ENCODE measurements at places on chromosomes 4 and X. TPM values are rescaled to one million over a fixed set of nuclear protein-coding genes. Genes with fewer than 3 reads are reported as not detected.

DNA sequence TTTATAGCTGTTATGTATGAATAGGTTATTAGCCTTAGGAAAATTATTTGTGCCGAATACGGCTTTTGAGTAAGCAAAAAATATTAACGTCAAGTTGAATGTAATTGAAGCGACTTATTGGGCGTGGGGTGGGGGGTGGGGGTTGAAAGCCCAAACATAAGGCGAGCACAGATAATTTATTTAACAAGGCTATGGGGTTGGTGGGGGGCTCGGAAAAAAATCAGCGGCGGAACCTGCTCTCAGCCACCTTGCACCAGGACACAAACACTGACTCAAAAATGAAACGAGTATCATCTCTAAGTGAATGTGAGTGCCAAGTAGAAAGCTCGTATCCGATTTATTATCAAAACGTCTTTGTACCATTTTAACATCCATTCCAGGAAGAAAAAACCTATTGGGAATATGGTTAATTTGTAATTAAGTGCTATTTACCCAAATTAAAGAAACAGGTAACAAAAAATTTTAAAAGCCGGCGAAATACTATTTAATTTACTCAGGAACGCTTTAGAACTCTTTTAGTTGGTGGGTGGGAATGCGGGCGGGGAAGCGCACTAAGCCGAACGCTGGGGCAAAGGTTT is 902 bp upstream of the LARP1B start:
- peak; percentile 8 for DNase-seq

DNA sequence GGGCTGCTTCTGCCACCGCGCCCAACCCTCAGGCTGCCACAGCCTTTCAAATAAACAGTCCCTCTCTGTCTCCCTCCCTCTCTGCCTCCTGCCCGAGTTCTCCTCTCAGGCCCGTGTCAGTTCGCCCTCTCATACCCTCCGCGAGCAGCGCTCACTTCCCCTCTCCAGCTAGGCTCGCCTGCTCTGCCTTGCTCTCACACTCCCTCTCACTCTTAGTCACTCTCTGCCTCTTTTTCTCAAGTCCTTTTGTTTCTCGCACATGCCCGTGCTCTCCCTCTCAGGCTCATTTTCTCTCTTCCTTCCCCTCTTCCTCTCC is 3.2 kb downstream of the EFNB1 start:
- no peak for DNase-seq

GRCh38 chr4:179071131-179071530 is 1628.9 kb upstream of the AGA start:
- no peak for DNase-seq

GRCh38 chr4:37066159-37066558 is 178.4 kb upstream of the NWD2 start:
- no peak for DNase-seq

GRCh38 chrX:15567886-15568616 is 32.7 kb downstream of the ACE2 start:
- no peak for DNase-seq

DNA sequence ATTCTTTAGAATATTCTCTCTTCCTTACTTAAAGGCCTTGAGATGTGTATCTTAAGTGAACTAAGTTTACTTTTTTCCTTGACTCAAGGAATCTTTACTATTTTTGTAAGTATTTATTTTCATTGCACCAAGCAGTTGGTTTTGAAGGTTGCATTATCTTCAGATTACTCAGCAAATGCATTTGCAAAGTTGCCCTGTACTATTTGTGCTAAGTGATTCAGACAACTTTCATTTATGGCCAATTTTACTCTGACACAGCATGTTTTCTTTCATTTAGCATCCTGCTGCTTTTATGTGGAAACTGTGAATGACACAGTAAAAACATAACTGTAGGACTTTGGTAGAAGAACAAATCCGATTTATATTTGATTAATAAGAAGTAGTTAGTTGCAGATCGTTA is 191.0 kb downstream of the CCSER1 start:
- DNase-seq, result no peak

DNA sequence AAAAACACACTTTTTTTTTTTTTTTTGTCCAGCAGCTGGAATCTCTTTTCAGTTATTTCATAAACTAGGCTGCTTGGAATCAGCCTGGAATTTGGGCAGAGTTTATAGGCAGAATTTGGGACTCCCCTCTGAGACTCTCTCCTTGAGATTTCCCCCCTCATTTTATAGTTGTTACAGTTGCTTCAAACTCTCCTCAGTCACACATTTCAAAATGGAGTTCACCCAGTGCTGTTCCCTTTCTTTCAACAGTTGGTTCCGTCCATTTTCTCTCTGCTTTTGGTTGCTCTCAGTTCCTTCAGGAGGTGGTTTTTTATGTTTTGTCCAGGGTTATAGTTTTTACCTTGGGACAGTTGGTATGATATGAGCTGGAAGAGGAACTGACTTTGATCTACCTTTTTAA is 27.5 kb downstream of the NSD2 start:
- DNase-seq, result no peak

DNA sequence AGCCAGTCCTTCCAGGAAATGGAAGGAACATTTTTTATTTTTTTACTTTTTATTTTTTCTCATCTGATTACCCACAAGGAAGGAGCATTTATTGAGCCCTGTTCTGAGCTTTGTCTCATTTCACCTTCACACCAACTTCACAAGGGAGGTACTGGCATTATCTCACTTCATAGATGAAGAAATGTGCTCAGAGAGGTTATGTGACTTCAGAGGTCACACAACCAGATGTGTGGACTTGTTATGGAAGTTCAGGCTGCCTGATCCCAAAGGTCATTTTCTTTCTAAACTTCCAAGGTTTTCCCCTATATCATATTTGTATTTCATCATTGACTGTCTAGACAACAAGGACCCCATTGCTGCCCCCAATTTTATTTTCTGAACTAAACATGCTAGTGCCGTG is 160.3 kb downstream of the DCLK2 start:
- DNase-seq, result no peak

DNA sequence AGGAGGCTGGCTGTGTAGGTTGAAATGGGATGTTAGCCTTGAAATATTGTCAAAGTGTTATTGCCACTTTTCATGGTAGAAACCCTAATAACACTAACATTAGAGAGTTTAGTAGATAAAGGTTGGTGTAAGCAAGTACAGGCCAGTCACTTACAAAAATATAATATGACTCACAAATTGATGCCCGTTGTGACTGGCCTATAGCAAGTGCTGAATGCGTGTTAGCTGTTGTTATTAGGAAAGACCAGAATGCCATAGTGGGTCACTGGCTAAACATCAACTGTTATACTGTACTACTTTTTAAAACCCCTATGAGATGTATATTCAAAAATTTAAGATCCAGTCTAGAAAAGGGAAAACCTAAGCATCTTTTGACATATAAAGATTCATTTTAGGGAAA is 20.4 kb upstream of the GDPD2 start:
- no peak for DNase-seq

- DNase-seq, result no peak
These were observed 565.0 kb downstream of the BCOR start for GRCh38 chrX:39532761-39533160.

SPATA18 gene
- polyA plus RNA-seq, result 9.7 TPM

CXCL11 gene
- 0.21 TPM for polyA plus RNA-seq

NEUROG2 gene
- not detected for polyA plus RNA-seq

TSPAN5 gene
- polyA plus RNA-seq, result 36.5 TPM

Measured in left lung (tissue), 14 donors.